PC-9 (cell line): ENCODE measurements at places on chromosomes 6 and 20. TPM values are rescaled to one million over a fixed set of nuclear protein-coding genes. Genes with fewer than 3 reads are reported as not detected.

COL21A1 gene
- 0.13 TPM in 1 of 2 replicates, not detected in the other for total RNA-seq

AGER gene
- total RNA-seq = 18.1 and 20.4 TPM in 2 replicates

ATAT1 gene
- total RNA-seq = 15.1 and 29.4 TPM in 2 replicates

NNAT gene
- not detected in 2 replicates for total RNA-seq

FHL5 gene
- total RNA-seq = not detected in 2 replicates

L3MBTL1 gene
- total RNA-seq = 34.9 and 42.7 TPM in 2 replicates

STX16 gene
- 76.3 and 85.5 TPM in 2 replicates for total RNA-seq

SEL1L2 gene
- total RNA-seq = not detected in 2 replicates

PPP1R18 gene
- 56.2 and 68.6 TPM in 2 replicates for total RNA-seq

CLDN20 gene
- total RNA-seq = not detected in 2 replicates

GPX5 gene
- total RNA-seq = not detected in 2 replicates

CALHM6 gene
- not detected in 2 replicates for total RNA-seq

TTI1 gene
- total RNA-seq = 29.1 and 34.2 TPM in 2 replicates

DEFB129 gene
- total RNA-seq = not detected in 2 replicates

ZFP57 gene
- total RNA-seq = 0.98 and 1.1 TPM in 2 replicates

SLC22A16 gene
- total RNA-seq = not detected in 2 replicates

F13A1 gene
- not detected in 2 replicates for total RNA-seq

AVP gene
- total RNA-seq = not detected in 2 replicates

GPR6 gene
- total RNA-seq = not detected in 2 replicates

ESR1 gene
- 1.5 TPM in 2 replicates for total RNA-seq

OR2B6 gene
- 1.5 and 1.6 TPM in 2 replicates for total RNA-seq

SPO11 gene
- total RNA-seq = not detected in 2 replicates

VWA7 gene
- total RNA-seq = 6.0 and 9.6 TPM in 2 replicates

NR2E1 gene
- not detected in 2 replicates for total RNA-seq

TUBB1 gene
- total RNA-seq = 0.18 and 0.35 TPM in 2 replicates

MUCL3 gene
- total RNA-seq = not detected in 2 replicates

APMAP gene
- total RNA-seq = 96.6 and 103 TPM in 2 replicates
